ENCODE measurements at places on chromosomes 1 and 21.

- no peak for DNase-seq
Observed at GRCh38 chr1:152774875-152775274, at the start of gene LCE1F. Gene LCE1F, plus strand, starts transcription at chr1:152775140. Its CDS starts 1,232 bp downstream, at chr1:152776372.

- DNase-seq: no peak
Observed at GRCh38 chr1:163477276-163477830, 155.6 kb downstream of the NUF2 start.

DNA sequence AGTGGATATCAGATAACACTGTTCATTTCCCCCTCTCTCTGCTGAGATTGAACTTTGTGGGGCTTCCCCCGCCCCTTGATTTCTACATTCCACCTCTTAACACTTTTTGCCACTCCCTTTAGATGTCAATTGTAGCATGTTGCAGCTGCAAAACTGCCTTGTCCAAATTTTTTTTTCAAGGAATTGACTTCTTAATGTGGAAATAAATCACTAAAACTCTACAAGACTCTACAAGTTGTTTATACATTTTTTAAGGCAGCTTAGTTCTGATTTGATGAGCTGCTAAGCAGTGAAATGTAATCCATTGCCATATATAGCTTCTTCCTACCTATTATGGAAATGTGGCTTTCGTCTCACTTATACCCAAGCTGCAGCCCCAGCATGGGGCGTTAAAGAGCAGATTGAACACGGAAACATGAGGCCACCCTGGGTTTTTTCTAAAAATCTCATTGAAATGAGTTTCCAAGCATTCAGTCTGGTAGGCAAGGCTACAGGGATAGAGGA, 132.2 kb downstream of the SYT2 start:
- DNase-seq: peak; percentile 40

GRCh38 chr1:5859766-5860165, 132.5 kb downstream of the NPHP4 start:
- DNase-seq: no peak

GRCh38 chr1:10507111-10507879, 32.5 kb downstream of the PEX14 start:
- DNase-seq: peak; percentile 81

GRCh38 chr1:213605732-213606131, 382.0 kb upstream of the PROX1 start:
- no peak for DNase-seq

DNA sequence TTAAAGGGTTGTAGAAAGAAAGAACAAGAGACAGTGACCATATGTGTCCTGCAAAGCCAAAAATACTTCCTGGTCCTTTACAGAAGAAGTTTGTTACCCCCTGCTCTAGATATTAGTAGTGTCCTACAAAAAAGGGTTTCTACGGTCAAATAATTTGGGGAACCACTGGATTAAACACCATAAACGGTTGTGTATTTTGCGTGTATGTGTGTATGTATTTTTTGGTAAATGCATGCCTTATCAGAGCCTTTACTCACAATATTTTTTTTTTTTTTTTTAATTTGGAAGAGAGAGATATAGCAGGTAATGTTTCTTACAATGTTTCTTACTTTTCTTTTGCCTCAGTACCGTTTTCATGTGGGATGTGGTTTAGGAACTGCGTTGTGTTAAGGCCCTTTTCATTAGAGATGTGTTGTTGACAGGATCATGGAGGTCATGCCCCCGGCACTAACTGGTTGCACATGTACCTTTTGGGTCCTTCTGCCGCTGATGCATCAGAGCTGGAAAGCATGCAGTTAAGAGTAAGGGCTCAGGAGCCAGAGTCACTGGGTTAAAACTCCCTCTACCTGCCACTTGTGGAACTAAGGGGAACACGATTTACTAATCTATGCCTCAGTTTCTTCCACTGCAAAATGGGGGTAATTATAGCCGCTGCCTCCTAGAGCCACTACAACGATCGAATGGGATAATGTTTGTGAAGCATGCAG, 234.6 kb upstream of the KAZN start:
- DNase-seq: no peak

DNA sequence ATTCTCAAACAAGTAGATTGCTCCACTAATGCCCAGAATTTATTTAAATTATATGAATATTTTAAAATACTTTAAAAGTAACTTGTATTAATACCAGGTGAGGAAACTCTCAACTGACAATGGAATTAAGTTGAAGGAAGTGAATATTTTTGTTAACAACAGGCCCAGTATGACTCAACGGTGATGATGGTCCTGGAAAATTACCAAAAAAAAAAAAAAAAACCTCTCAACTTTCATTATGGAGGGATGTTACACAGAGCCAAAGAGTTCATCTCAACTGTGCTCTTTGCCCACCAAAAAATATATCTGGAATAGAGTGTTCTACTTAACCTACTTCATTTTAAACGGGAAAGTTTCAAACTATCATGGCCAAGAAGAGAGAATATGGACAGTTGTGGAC, 28.3 kb downstream of the CFH start:
- peak; percentile 28 for DNase-seq

DNA sequence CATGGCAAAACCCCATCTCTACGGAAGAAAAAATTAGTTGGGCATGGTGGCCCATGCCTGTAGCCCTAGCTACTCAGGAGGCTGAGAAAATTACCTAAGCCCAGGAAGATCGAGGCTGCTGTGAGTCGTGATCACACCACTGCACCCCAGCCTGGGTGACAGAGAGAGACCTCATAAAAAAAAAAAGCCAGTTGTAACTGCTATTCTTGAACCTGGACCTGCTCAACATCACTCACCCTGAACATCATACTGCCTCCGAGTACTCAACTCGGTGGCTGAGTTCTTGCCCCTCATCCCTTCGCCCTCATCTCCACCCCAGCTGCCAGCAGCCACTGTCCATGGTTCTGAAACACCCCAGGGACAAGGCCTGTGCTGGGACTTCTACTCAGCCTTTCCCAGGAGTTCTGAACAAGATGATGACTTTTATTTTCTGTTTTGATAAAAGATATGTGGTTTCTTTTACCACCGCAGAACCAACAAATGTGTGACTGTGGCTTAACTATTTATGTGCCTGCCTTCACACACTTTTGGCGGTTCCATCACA, 5.4 kb upstream of the DISP3 start:
- DNase-seq: no peak

- DNase-seq: peak; percentile 79
Observed at GRCh38 chr1:112557385-112557784, 48.6 kb downstream of the WNT2B start.
